ENCODE measurements at places on chromosomes 16 and 17.

GRCh38 chr17:5381542-5381941 lies 37.9 kb downstream of the NUP88 start:
- DNase-seq, result no peak

DNA sequence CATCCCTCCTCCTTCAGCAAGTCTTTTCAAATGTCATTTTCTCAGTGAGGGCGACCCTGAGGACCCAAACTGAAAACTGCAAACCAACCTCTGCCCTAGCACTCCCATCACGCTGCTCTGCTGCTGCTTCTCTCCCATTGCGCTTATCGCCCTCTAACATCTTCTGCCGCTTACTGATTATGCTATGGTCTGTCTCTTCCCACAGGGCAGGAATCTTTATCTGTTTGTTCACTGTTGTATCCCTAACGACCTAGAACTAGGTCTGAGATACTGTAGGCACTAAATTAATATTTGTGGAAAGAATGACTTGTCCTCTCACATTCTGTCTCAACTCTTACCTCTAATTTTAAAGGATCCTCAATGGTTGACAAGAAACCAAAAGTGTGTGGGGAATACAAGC lies 12.5 kb downstream of the ZSCAN32 start:
- no peak for DNase-seq

DNA sequence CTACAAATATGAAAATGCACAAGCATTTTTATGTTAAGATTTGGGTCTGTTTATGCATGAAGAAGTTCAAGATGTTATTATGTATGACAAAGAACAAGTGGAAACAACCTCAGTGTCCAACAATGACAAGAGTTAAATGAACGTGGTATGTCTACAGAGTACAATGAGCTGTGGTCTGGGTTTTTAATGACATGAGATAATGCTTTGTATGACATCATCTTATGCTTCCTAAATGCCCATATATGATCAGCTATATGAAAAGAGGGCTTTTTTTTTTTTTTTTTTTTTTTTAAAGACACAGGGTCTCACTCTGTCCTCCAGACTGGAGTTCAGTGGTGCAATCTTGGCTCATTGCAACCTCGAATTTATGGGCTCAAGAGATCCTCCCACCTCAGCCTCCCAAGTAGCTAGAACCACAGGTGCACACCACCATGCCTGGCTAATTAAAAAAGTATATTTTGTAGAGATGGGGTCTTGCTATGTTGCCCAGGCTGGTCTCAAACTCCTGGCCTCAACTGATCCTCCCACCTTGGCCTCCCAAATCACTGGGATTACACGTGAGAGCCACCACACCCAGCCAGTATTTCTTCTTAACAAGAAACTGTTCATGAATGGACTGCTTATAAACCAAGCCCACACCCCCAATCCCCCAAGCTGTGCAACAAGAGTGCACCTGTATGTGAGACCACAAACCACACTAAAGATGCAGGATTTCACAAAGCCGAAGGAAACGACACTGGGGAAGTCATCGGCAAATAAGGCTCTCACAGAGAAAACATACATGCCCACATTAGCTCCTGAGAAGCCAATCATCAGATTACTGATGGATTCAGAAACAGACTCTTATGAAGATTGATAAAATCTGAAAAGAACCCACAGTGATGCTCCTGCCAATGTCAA lies 114.5 kb downstream of the CPPED1 start:
- no peak for DNase-seq

GRCh38 chr17:60744355-60744966 lies 66.8 kb downstream of the BCAS3 start:
- DNase-seq, result no peak

DNA sequence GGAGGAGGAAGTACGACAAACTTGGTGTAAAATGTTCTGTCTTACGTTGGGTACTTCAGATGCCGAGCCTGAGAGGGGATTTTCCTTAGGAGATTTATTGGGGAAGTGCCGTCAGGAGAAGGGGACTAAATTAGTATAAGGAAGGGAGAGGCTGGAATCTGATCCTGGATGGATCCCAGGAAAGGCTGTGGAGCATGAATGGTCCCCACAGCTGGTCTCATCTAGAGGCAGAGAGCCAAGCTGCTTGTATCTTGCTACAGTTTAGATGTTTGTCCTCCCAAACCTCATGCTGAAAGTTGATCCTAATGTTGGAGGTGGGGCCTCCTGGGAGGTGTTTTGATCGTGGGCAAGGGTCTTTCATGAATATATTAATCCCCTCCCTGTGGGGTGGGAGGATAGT lies 798.4 kb upstream of the EEF2KMT start:
- DNase-seq, result no peak
